ENCODE measurements at places on chromosomes 5 and 9. TPM values are rescaled to one million over a fixed set of nuclear protein-coding genes. Genes with fewer than 3 reads are reported as not detected.

The STPG3 gene
- not detected for total RNA-seq

The SLC6A7 gene
- not detected for total RNA-seq

The CBY3 gene
- total RNA-seq: 0.76 TPM

The CD14 gene
- total RNA-seq: 5.2 TPM

The PRR7 gene
- total RNA-seq: 5.2 TPM

The OSMR gene
- not detected for total RNA-seq

The PCDHGB4 gene
- 0.19 TPM for total RNA-seq

The PCDHB15 gene
- 0.53 TPM for total RNA-seq

The HTR4 gene
- total RNA-seq: not detected

The INSL6 gene
- total RNA-seq: not detected

The RLN2 gene
- total RNA-seq: 3.5 TPM

The LCN9 gene
- total RNA-seq: not detected

The FOXD4 gene
- total RNA-seq: 0.35 TPM

Data from CD4-positive, alpha-beta memory T cell (primary cell).